WTC11 (cell line): ENCODE measurements at places on chromosomes 4 and X.

GRCh38 chr4:128501239-128501638 is 213.6 kb upstream of the PGRMC2 start:
- no peak for DNase-seq

DNA sequence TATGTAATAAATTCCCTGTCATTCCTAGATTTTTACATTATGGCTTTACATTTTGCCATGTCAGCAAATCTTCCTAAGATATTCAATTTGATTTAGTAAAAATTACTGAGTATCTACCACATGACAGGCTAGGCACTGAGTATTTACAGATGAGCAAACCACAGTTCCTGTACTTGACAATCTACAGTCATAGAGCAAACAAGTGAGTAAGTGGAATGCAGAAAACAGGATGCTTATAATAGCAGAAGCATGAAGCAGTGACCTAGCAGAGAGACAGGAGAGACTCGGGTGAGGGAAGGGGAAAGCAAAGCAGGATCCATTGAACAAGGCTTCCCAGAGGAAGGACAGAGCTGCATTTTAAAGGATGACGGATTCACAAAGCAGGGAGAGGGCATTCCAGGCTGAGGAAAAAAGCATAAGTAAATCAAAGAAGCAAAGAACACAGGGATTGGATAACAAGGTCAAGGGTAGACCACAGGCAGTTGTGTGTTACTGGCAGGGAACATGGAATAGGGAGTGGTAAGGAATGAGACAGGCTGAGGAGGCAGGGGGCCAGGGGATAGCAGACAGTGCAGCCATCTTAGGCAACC is 124.7 kb upstream of the C1QTNF7 start:
- no peak for DNase-seq

- no peak for DNase-seq
Observed at GRCh38 chr4:147056940-147057610, 111.4 kb upstream of the TTC29 start.

- DNase-seq = no peak
Observed at GRCh38 chrX:34893741-34894140, 48.9 kb upstream of the FAM47B start.

DNA sequence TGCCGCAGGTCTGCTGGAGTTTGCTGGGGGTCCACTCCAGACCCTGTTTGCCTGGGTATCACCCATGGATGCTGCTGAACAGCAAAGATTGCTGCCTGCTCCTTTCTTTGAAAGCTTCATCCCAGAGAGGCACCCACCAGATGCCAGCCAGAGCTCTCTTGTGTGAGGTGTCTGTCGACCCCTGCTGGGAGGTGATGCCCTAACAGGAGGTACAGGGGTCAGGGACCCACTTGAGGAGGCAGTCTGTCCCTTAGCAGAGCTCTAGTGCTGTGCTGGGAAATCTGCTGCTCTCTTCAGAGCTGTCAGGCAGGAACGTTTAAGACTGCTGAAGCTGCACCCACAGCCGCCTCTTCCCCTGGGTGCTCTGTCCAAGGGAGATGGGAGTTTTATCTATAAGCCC is 162.7 kb downstream of the NAF1 start:
- no peak for DNase-seq
